T-helper 2 cell treated with Interferon-gamma antibody and Interleukin-4, amounts not matched to agents 5 μg/mL and 100 μg/mL, for 36 hours (primary cell): ENCODE measurements at places on chromosomes 2 and 18.

GRCh38 chr2:187877391-187877790 is 323.2 kb upstream of the TFPI start:
- DNase-seq, result no peak

DNA sequence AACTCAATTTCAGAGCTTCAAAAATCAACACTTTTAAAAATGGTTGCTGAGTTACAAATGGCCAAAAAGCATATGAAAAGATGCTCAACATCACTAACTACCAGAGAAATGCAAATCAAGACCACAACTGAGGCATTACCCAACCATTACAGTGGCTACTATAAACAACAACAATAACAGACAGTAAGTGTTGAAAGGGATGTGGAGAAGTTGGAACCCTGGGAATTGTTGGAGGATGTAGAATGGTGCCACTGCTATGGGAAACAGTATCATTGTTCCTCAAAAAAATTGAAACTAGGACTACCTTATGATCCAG is 173.3 kb upstream of the SPRED2 start:
- no peak for DNase-seq

- DNase-seq, result no peak
These were observed 255.8 kb upstream of the SLC14A2 start for GRCh38 chr18:45359275-45360009.

DNA sequence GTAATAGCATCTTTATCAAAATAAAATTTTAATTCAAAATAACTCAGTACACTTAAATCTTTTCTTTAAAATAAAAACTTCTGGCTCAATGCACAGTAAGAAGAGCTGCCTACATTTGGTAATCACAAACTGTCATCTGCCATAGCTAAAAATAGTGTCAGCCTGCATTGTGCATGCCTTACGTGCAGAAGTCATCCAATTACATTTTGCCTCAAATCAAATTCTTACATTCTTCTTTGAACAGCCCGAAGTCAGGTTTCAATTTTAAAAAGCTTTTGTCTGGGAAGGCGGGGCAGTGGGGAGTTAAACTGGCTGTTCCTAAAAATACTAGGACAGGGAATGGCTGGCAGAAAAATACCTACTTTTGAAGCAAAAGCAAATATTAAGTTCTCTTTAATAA is 51.1 kb downstream of the RTN4 start:
- no peak for DNase-seq

DNA sequence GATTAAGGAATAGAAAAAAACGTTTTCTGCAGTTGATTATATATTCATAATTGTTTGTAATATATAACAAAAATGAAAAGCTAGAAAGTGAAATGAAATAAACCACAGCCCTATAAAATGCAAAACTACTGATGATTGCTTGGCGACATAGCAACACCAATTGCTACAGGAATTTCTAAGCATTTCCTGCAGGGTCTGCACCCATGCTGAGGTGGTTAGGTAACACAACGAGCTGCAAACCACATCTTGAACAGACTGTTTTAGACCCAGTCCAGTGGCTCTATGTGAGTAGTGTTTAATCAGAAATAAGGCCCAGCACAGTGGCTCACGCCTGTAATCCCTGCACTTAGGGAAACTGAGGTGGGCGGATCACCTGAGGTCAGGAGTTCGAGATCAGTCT is 17.2 kb upstream of the UGT1A9 start:
- DNase-seq, result no peak

DNA sequence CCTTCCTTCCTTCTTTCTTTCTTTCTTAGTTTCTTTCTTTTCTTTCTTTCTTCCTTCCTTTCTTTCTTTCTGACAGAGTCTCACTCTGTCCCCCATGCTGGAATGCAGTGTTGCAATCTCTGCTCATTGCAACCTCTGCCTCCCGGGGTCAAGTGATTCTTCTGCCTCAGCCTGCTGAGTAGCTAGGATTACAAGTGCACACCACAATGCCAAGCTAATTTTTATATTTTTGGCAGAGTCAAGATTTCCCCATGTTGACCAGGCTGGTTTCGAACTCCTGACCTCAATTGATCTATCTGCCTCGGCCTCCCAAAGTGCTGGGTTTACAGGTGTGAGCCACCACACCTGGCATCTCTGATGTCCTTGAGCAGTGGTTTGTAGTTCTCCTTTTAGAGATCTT is 48.5 kb downstream of the IL1R2 start:
- no peak for DNase-seq

GRCh38 chr2:168660870-168661862 is 141.3 kb upstream of the NOSTRIN start:
- DNase-seq, result no peak

DNA sequence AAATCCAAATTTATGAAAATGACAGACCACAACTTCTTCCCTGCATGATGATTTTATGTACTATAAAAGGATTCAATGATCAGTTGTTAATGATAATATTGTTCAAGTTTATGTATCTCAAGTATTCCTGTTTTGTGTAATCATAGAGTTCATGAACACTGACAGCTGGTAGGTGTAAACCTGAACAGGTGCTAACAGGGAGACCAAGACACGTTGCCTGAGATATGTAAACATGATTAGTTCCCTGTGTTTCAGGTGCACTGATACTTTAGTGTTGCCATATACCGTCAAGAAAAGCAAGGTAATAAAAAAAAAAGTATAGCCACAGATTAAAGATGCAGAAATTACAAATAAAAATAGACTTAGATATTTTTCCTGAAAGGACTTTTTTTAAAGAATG is 131.8 kb downstream of the BAZ2B start:
- DNase-seq, result no peak

DNA sequence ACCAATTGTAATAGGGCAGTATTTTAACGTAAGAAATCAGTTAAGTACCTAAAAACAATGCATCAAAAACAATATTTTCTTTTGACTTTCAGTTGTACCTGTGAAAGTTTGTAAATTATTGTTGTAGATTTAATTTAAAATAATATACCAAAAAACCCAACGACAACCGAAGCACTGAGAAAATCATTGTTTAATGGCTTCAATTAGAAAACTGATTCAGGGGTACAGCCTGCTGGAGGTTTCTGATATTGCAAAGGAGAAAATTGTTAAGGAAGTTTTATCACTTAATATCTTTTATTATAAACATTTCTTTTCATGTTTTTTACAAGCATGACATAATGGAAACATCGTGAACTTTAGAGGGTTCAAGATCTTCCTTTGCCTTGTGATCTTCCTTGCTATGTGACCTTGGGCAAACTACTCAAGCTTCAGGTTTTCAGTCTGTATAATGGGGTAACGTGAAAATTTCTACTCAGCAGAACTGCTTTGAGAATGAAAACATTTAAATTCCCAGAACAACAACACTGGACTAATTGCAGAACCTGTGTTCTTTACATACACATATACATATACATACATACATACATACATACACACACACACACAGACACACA is 76.3 kb upstream of the GLS start:
- no peak for DNase-seq

DNA sequence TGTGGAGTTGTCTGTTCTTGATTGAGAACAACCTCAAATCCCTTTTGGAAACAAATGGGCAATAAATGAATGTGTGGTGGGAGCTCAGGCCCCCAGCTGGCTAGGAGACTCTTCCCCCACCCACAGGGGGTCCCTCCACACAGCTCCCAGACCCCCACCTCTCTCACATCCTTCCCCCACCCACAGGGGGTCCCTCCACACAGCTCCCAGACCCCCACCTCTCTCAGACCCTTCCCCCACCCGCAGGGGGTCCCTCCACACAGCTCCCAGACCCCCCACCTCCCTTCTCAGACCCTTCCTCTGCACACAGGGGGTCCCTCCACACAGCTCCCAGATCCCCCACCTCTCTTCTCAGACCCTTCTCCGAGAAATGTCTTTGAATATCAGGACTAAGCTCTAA is 79.0 kb upstream of the CTDP1 start:
- no peak for DNase-seq
